ENCODE measurements at places on chromosomes 1 and 21.

DNA sequence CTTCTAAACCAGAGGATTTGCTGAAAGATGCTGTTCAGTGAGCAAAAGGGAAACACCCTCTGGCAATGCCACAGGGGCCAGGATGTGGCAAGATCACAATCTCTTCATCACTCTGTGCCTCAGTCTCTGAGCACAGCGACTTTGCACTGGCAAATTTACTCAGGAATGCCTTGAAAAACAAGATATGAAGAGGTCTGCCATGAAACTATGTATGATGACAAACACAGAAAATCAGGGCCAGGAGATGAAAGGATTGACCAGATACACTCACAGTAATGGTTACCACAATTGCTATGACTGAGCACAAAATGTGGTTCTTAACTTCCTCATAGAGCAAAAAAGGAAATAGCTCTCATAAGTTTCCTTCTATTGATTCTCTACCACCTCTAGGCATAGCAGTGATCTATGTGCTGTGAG is 5.8 kb downstream of the TTC13 start:
- DNase-seq = peak; percentile 64

GRCh38 chr1:51551081-51551480 is 32.0 kb upstream of the EPS15 start:
- DNase-seq = no peak

DNA sequence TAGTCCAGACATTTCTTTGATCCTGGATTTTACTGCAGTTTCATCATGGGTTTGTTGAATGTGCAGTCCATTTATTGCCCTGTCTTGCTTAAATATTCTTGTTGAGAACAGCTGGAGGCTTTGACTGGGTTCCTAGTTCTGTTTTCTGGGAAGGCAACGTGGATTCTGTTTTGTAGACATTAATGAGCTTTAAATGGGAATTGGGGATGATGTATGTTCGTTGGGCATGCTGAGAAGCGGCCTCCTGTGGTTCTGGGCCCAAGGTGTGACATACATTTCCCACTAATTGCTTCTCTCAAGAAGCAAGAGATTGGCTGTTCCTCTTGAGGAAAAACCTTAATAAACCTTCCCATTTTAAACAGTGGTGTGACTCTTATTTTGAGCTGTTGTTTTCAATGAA is 22.9 kb downstream of the INKA2 start:
- DNase-seq = no peak

DNA sequence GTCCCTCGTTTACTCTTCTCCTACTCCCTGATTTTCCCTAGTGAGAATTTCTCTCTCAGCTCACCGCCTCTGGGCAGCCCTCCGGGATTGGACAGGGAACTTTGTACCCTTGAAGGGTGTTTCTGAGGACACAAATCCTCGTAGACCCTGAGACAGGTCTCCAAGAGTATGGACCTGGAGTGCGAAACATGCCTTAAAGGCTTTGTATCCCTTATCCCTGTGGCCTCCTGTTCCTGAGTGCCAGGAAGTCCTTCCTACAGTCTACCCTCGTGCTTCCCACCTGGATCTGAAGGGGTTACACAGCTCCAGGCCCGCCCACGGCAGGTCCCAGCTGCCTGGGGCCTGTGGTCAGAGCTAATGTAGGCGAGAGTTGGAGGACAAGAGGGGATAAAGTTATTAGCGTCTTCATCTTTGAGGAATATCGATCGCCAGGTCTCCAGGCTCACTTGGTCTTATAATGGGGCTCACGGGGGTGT is 7.6 kb upstream of the PEAR1 start:
- DNase-seq = no peak

DNA sequence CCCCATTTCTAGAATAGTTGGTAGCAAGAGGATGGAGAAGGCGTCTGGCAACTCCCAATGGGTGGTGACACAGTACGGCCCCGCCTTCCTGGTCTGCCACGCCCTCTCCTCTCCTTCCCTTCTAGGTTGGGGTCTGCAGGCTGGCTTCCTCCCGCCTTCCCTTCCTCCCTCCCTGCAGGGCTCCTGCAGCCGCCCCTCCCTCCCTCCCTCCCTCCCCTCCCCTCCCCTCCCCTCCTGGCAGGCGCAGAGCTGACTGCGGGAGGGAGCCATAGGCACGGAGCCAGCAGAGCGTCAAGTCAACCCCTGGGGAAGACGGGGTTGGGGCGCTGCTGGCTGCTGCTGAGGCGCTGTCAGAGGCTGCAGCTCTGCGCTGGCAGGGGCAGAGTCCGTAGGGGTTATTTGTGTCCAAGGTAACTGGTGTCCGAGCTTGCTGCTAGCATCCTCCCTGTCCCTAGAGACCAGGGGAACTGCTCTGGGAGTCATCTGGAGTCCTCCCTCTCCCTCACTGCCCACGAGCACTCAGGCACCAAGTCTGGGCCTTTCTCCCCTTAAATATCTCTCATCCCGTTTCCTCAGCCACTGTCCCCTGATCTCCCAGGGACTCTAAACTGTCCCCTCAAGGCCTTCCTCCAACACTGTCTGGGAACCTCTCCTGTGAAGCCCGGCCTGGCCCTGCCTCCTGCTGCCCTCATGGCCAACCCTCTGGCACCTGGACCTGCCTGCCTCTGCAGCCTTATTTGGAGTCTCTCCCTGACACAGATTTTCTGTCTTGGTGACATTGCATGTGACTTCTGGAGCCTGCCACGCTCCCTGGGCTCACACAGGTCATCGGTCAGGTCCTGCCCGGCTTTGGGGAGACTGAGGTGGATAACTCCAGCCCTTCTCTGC is 57.4 kb upstream of the ACOT11 start:
- DNase-seq = no peak

DNA sequence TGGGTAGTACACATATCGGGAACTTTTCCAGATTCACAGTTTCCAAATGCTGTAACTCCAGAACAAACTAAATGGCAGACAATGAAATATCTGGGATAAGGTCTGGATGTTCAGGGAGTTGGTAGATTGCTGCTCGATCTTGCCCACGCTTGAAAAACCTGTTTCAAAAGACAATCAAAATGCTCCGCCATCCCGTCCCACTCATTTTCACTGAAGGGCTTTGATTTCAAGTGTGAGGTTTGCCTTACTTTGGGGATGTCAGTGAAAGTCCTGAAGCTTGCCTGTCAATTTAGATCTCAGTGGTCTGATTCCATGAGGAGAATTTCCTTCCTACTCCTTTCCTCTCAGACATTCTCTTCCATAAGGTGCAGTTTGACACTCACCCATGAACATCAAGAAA is 236.3 kb upstream of the KCNK2 start:
- no peak for DNase-seq

DNA sequence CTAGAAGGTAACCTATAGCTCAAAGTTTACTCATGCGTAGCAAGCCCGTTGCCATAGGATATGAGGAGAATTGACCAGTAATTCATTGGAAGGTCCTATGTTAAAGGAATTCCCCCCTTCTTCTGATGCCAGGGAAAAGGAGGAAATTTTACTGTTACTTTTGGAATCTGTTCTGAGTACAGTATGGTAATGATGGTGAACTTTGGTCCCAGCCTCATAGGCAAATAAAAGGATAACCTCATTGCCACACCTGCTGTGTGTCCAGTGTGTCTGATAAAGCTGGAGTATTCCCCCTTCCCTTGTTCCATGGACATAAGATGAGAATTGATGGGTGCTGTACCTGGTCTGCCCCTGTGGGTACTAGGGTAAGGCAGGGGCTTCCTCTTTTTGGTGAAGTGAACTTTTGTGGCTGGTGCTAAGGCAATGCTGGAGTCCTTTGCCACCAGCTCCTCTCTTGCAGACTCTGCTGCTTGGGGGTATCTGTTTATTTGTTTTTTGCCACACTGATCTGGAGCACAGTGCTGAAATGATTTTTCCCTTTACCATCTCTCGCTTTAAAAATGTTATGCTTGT is 22.2 kb downstream of the MPZ start:
- no peak for DNase-seq

DNA sequence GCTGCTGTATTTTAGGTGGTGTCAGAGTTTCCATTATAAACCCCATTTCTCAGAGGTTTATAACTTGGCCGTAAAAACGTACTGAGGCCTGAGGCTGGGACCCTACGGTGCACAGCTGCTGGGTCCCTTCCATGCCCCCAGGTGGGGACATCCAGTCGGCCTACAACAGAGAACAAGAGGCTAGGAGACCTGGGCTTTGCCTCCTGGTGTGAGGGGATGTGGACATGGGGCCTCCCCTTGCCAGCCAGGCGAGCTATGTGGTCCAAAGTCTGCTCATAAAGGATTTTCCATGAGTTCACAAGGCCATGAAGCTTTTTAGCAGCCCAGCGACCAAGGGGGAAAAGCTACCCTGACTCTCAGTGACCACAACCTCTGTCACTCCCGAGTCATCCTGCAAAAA is 261.5 kb upstream of the VAMP3 start:
- no peak for DNase-seq

DNA sequence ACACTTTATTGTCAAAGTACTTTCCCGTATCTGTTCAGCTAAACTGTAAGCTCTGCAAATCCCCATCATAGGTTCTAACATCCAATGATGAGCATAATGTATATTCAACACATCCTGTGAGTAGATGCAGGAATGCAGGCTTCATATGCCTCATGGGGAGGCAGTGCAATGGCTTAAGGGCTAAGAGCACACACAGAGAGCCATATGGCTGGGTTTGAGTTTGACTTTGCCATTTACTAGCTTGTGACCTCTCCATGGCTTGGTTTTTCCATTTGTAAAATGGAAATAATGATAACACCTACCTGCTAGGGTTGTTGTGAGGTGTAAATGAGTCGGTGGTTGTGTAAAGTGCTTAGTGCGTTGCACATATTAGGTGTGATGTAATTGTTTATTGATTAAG is 13.4 kb downstream of the RCSD1 start:
- DNase-seq = no peak

GRCh38 chr1:51445351-51446090 is 73.5 kb downstream of the EPS15 start:
- DNase-seq = no peak

- no peak for DNase-seq
Observed at GRCh38 chr1:44220001-44220751, 6.9 kb downstream of the DMAP1 start.

DNA sequence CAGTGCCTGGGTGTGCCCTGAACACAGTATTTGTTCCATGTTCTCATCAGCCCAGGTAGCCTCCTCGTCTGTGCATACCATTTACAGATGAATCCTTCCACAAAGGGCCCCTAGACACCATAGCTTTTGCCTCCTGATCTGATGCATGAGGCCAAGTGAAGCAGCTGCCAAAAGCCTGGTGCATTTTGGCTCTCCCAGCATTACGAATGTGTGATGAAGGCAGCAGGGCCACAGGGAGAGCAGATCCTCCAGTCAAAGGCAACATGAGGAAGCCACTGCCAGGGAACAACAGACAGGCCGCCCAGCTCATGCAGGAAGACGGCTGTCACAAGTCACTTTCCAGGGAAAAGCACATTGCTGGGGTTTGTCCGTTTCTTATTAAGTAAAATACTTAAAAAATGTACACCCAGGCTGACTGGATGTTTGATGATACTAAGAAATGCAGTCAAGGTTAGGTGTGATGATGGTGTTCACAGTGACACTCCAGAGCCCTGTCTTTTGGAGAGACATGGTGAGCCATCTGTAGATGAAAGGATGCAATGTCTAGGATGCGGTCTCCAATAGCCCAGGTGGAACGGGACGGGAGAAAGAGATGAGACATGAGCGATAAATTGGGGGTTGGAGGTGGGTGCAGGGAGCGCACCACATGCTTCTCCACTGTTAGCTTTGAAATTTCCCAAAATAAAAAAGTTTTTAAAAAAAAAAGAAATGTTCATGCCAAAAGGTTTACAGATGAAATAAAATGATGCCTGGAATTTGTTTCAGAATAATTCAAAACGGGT is 48.7 kb downstream of the NPHP4 start:
- no peak for DNase-seq

DNA sequence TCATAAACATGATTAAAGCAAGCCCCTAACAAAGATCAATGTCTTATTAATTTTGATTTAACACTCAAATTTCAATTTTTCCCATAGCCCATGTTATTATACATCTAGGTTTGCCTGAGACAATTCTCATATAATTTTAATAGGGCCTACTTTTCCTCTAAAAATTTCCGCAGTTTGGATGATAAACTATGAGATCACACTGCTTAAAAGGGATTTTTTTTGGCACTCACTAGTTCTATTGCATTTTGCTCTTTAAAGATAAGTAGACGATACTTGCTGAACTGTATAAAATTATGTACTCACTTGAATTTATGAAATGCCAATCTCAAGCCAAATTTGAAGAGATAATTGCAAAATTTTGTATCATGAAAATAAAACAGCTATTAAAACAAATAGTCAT is 480.4 kb upstream of the ZRANB2 start:
- no peak for DNase-seq

DNA sequence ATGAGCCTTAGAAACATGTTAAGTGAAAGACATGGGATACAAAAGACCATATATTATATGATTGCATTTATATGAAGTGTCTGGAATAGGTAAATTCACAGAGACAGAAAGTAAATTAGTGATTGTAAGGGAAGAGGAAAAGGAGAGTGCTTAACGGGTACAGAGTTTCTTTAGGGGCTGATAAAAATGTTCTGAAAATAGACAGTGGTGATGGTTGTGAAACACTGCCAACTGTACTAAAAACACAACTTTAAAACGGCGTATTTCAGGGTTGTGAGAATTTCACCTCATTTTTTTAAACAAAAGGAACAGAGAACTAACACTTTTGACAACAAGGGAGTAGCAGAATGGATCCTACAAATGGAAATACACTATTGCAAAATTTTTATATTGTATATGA is 13.4 kb downstream of the COP1 start:
- DNase-seq = no peak

- peak; percentile 60 for DNase-seq
Observed at GRCh38 chr1:11650331-11650991, 3.8 kb downstream of the FBXO2 start.

DNA sequence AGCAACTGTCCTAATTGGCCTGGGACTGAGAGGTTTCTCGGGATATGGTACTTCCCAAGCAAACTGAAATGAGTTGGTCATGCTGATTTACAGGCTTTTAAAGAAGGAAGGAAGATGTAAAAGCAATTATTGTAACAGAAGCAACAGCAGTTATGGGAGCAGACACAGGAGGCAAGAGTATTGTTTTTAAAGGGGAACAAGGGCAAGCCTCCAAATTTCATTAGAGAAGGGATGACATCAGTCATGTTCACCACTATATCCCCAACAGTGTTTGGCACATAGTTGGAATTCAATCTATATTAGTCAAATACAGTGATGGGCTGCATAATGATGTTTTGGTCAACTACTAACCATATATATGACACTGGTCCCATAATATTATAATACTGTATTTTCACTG is 46.0 kb upstream of the JUN start:
- DNase-seq = no peak

DNA sequence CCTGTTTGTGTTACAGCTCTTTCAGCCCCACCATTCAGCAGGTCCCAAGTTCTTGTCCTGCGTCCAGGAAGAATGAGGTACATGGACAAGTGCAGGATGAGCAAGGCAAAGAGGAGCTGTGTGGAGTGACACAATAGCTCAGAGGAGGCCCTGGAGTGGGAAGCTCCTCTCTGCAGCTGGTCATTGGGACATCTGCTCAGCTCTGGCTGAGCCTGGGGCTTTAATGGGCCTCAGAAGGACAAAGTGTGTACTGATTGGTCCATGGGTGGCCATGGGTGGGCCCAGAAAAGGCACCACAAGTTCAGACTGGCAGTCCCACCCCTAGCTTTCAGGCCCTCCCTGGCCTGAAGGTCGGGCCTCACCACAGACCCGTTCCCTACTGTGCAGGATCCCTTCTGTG is 14.7 kb upstream of the HYI start:
- no peak for DNase-seq

GRCh38 chr21:15247613-15248012 is 182.8 kb upstream of the NRIP1 start:
- no peak for DNase-seq

- DNase-seq = no peak
Observed at GRCh38 chr1:175893192-175893591, 149.8 kb upstream of the TNR start.

GRCh38 chr1:197208945-197209344 is 59.1 kb upstream of the CRB1 start:
- no peak for DNase-seq

All from T follicular helper cell (primary cell).